Smooth muscle cell of the brain vasculature (primary cell): ENCODE measurements at places on chromosomes 5 and 9.

- DNase-seq = no peak
These were observed 18.7 kb upstream of the NRARP start for GRCh38 chr9:137320555-137321384.

DNA sequence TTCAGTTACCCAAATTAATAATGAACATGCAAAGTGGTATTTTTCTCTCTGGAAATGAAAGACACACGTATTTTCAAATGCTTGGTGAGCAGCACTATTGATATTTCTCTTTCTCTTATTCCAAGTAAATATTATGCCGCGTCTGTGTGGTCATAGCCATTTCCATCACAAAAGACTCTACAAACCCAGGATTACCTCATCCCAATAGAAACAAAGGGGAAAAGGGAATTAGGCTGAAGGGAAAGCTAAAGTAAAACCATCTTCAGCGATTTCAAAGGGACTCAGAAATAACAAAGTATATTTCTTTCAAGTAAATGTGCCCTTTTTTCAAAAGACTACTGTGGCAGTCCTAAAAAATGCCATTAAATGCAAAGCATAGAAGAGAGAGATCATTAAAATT, 62.0 kb upstream of the FST start:
- DNase-seq = no peak

DNA sequence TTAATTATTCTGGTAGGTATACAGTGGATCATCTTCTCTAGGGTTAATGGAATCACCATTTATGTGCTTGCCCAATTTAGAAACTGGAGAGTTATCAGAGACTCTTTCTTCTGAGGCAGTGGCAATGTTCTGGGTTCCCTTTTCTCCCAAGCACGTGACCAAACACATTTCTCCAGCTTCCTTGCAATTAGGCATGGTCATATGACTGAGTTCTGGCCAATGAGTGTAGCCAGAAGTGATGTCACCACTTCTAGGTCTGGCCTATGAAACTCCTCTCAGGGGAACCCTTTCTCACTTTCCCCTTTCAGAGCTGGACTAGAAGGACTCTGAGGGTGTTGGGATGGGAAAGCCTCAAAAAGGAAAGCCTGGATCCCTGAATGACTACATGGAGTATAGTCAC, 172.0 kb downstream of the NSG2 start:
- DNase-seq = no peak

GRCh38 chr5:74194196-74194595, 446.3 kb downstream of the ENC1 start:
- DNase-seq = no peak

DNA sequence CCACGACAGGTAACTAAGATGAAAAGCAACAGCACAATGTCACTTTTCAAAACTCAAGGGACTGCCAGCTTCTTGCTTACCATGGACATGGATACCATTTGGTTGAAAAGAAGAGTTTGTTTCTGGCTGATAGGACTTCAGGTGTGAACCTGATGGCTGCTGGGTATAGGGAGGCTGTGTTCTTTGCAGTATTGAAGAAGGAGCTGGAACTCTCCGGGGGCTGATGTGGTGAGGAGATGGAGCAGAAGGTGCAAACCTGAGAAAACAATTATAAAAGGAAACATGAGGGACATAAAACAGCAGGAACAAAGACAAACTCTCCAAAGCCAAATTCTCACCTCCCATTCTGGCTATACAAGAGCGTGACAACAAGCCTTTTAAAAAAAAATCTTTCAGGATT, 330.1 kb upstream of the RFX3 start:
- DNase-seq = no peak

DNA sequence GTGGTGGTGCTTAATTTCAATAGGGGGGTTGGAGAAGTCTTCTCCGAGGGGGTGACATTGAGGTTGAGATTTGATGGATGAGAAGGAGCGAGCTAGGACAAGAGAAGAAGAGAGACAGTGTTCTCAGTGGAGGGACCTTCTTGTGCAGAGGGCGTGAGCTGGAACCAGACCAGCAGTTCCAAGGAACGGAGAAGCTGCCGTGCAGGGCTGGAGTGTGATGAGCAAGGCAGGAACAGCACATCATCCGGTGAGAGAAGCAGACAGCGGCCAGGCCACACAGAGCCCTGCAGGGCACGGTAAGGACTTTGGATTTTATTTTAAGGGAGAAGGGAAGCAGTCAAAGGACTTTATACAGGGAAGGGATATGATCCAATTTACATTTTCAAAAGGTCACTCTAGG, 206.9 kb downstream of the MELK start:
- no peak for DNase-seq

- DNase-seq = no peak
These were observed 186.5 kb downstream of the ERCC6L2 start for GRCh38 chr9:96062031-96062430.

DNA sequence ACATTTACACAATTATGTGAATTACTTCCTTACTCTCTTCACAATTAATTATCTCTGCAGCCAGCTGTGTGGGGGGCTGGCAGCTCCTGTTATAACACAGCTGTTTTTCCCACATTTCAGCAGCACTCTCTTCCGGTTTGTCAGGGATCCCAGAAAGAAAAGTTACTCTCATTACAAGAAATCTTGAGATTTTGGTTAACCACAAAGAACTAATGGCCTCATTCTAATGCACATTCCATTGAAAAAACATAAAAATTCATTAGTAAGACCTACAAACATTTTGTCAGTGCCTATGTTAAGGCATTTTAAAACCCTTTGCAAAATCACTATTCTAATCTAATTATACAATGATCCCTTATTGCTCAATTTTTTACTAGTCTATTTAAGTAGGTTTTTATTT, 64.1 kb downstream of the PDE4D start:
- no peak for DNase-seq

DNA sequence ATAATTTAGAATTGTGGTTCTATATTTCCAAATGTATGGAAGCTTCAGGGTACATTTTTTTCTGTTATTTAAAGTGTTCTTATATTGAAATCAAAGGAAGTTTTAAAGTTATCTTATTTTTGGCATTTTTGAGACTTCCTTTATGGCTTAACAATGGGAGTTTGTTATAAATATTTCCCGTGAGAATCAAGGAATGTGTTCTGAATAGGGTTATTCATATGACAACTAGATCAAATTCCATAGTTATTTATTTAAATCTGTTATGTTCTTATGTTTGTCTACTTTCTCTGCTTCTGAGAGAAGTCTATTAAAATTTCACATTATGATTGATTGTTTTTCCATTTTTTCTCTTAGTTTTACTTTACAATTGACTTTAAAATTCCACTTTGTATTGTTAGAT, 135.1 kb downstream of the ADAMTS16 start:
- no peak for DNase-seq
